ENCODE measurements at places on chromosomes 2 and 18. TPM values are rescaled to one million over a fixed set of nuclear protein-coding genes. Genes with fewer than 3 reads are reported as not detected.

The KIF1A gene
- total RNA-seq, result not detected

The AQP12B gene
- total RNA-seq, result not detected

The GPR45 gene
- not detected for total RNA-seq

The CYTIP gene
- total RNA-seq, result 2.4 TPM

The GPR17 gene
- not detected for total RNA-seq

The XDH gene
- under 0.01 TPM for total RNA-seq

The DOK6 gene
- 3.0 TPM for total RNA-seq

The INPP4A gene
- total RNA-seq, result 21.8 TPM

The MFSD6 gene
- total RNA-seq, result 12.2 TPM

The SERPINB13 gene
- not detected for total RNA-seq

The SLC5A7 gene
- total RNA-seq, result not detected

The FSIP2 gene
- 0.06 TPM for total RNA-seq

The RABL2A gene
- 8.3 TPM for total RNA-seq

The CACNB4 gene
- total RNA-seq, result 1.3 TPM

The ATIC gene
- 28.4 TPM for total RNA-seq

The SCG2 gene
- 4.0 TPM for total RNA-seq

The CCDC85A gene
- 0.19 TPM for total RNA-seq

The PSMA8 gene
- total RNA-seq, result not detected

The GIGYF2 gene
- 59.0 TPM for total RNA-seq

The GBX2 gene
- not detected for total RNA-seq

The PRSS56 gene
- not detected for total RNA-seq

The DSG1 gene
- total RNA-seq, result not detected

The ALPI gene
- not detected for total RNA-seq

The COMMD1 gene
- total RNA-seq, result 44.6 TPM

Measured in aortic smooth muscle cell (primary cell).